BJ (cell line): ENCODE measurements at places on chromosomes 12 and 14.

DNA sequence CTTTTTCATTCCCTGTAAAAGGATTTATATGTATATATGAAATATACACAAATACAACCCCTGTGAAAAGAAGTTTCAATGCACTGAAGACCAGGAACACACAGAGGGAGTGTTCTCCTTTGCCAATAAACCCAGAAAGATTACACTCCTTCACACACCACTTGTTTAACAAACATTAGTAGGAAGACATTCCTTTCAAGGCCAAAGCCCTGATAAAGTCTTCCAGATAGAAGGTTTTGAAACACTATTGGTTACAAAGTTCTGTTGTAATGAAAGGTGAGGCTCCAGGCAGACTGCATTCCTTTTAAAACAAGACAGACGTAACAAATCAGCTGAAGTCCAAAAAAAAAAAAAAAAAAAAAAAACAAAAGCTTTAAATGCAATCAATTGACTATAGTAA lies 81.0 kb downstream of the PTPN21 start:
- no peak for DNase-seq

DNA sequence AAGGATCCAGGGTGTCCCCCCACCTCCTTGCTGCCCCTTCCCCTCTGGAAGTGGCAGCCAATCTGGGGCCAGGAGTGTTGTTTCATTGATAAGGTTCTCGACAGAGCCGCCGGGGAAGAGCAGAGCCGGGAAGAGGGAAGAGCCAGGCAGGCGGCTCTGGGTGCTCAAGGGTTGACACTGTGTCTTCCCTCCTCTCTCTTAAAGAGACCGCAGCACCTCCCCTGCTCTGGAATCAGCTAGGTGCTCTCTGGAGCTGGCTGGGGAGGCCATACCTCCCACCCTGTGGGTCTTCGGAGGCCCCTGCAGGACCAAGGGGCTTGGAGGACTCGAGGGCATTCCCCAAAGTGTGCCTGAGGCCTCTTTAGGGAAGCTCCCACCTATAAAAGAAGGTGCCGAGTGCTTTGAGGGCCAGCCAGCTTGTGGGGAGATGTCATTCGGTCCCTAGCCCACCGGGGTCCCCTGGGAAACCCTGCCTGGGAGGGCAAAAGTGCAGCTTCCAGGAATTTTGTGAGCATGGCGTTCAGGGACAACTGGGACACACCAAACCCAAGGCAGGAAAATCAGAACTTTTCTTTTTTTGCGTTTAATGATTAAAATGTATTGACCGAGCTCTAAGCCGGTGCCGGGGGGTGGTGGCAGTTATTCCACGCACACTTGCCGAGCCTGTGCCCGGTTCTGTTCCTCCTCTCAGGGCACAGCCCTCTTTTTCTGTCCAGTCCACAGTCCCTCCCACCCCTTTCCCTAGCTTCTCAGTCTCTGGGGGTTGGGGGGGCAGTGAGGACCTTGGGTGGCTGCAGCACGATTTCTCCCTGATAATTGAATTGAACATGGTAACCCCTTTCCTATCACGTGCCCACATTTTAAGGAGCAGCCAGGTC lies 3.0 kb downstream of the SETD1B start:
- no peak for DNase-seq

- DNase-seq, result no peak
Measured at GRCh38 chr12:93825501-93825888, 148.3 kb downstream of the CRADD start.

DNA sequence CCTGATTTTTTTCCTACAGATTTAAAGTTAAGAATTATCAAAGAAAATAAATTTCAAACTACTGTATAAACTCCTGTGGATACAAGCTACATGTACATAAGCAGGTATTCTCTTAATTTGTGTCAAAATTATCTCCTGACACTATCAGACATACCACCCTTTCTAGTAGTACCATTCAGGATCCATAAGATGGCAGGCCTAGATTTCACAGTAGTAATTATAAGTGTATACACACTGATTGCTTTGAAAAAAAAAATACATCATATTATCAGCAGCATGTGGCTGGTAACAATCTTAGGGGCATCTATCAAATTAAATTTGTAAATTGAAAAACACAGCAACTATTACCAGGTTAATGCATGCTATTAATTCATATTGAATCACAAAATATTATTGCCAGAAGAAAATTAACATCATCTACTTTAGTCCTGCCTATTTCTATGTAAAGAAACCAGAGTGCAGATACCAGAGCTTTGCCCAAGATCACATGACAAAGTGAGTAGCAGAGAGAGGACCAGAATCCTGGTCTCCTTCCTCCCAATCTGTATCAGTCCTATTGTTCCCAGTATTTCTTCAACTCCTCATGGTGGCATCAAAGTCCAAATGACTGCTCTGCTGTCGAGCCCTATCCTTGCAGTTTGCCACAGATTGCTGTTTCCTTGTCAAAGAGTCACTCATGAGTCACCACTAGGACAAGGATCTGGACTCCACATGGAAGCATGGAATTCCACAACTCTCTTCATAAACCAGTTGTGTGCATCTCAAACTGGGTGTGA lies 27.7 kb upstream of the CALM1 start:
- DNase-seq, result no peak

DNA sequence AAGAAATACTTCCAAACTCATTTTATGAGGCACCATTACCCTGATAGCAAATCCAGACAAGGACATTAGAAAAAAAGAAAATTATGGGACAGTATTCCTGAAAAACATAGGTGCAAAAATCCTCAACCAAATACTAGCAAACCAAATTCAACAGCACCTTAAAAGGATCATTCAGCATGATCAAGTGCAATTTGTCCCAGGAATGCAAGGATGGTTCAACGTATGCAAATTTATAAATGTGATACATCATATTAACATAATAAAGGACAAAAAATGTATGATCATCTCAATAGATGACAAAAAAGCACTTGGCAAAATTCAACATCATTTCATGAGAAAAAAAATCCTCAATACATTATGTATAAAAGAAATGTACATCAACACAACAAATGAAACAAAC lies 162.9 kb downstream of the DUSP6 start:
- no peak for DNase-seq

DNA sequence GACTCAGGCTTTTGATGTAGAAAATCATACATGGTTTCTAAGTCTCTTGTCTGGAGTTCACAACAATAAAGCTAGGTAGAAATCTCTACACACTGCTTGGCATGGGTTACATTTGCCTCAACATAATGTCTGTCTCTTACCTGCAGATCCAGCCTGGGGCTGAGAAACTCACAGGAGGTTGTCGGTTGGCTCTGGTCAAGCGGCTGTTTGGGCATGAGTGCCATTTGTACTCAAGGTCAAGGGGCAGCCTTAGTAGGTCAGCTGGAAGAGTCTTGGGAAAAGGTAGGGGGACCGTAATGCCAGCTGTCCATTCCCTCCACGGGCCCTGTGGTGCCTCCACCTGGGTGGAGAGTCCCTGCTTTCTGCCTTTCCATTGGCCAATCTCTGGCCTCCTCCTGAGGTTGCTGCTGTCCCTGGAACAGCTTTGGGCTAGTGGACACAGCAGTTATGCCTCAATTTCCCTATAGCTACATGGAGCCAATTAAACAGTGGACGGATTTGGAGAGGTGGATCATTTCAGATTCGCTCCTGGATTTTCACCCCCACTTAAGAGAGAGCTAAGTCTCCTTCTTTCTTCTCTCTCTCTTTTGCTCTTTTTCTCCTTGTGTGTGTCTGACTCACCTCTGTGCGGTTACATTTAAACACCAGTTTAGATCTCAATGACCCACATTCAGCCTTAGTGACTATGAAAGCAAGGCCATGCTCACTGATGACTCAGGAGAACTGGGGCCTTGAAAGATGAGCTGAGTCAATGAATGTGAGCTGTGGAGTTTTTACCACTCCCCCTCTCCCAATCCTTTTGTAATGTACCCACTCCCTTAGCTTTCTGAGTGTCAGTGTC lies 132.8 kb upstream of the HIF1A start:
- DNase-seq, result peak; percentile 99

GRCh38 chr12:29957835-29958234 lies 174.1 kb upstream of the TMTC1 start:
- no peak for DNase-seq

DNA sequence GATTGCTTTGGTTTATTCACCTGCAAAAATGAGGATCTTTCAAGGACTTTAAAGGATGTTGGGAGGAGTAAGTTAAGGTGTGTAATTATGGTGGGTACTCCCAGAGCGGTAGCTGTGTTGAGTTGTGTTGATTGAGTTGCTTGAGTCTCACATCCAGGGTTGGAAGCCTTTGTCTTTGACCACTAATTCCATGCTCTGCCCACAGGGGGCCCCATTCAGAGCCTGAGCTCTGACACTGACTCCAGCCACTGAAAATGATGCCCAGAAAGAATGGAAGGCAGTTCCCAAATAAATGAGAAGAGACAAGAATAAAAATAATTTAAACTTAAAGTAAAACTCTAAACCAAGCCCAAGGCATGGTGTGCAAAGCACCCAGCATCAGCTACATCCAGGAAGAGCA lies 237.4 kb upstream of the PWP1 start:
- no peak for DNase-seq

DNA sequence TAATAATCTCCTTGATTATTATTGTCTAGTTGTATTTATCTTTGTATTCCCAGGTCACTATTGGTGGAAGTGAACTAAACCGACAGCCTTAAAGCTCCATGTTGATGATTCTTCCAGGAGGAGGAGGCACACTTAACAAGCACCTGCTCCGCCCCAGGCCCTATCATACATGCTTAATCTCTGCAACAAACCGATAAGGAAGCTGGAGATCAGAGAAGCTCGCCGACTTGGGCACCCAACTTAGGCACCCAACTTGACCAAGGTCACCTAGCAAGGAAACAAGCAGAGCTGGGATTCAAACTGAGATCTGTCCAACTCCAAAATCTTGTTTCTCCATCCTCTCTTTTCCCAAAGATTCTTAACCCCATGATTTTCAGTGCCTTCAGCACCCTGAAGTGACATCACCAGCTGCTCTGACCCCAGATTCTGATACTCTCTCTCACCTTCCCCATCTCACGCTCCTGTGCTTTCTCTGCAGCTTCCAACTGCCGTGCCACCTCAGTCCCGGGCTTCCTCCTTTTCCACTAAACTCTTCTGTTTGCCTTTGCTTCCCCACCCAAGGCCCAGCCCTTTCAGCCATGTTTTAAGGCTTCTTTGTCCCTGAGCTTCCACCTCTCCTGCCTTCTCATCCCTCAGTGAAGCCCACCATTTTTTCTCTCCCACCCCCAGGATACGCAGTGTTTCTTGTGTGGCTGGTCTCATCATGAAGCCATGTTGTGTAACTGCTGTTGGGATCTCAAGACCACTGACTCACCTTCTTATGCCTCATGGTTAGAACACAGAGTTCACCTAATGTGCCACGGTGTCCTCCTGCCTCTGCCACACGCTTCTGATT lies 6.6 kb upstream of the KRT18 start:
- DNase-seq, result no peak

GRCh38 chr12:24950231-24950834 lies 1.4 kb upstream of the BCAT1 start:
- DNase-seq, result no peak

GRCh38 chr12:67410246-67410645 lies 141.1 kb downstream of the CAND1 start:
- DNase-seq, result no peak

- no peak for DNase-seq
Measured at GRCh38 chr14:56494167-56494566, 85.4 kb upstream of the TMEM260 start.

GRCh38 chr12:44833561-44833960 lies 42.6 kb downstream of the NELL2 start:
- no peak for DNase-seq

DNA sequence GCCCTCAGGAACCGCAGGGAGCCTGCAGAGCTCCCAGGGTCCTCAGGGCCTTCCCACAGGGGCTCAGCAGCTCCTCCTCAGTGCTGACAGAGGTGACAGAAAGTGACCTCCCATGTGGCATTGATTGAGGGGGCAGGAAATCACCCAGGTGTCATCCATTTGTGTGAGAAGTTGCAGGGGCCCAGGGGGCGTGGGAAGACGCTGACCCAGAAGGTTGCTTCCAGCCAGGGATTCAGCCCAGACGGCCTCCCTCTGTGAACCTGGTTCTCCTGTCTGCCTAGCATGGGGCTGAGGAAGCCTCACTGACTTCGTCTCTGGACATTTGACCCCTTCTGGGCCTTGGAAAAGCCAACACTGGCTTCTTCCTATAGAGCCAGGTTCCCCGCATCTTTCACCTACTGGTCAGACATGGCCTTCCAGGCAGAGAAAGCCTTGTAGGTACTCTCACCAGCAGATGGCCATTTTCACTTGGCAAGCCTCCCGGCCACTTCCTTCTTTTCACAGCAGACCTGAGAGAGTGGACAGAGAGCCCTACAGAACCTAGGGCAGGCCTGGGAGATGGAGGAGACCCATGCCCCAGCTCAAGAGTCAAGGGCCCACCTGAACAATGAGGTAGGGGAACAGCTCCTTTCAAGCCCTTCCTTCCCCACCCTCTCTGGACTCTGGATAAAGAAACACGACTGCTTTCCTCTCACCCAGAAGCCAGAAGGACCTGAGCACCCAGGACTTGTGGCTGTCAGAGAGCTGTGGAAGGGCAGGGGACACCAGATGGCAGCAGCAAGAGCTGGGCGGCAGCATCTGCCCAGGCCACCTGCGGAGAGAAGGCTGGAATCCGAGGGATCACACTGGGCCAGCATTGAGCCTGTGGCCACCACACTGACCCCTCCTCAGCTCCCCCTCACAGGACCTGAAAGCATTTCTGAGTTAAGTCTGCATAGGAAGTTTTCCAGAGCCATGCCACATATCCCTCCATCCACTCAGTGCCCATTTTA lies 377.8 kb downstream of the DPF3 start:
- DNase-seq, result no peak

GRCh38 chr14:74601982-74602381 lies 10.1 kb downstream of the LTBP2 start:
- no peak for DNase-seq

DNA sequence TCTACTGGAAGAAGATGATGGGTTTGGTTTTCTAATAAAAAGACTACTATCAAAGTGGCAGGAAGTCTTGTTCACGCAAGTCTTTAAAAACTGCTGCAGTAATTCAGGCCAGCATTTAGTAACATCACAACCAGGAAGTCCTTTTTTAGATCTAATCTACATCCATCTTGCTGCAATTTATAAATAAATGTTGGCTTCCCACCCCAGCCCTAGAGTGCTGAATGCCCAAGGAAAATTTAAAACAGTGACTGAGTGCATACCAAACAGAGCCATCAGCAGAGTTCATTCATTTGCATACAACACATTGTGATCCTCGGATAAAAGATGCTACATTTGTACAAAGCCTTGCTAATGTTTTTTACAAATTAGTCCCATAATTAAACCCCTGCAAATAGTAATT lies 72.1 kb downstream of the PHLDA1 start:
- no peak for DNase-seq

- DNase-seq, result no peak
Measured at GRCh38 chr12:15741082-15741481, 48.1 kb downstream of the EPS8 start.

DNA sequence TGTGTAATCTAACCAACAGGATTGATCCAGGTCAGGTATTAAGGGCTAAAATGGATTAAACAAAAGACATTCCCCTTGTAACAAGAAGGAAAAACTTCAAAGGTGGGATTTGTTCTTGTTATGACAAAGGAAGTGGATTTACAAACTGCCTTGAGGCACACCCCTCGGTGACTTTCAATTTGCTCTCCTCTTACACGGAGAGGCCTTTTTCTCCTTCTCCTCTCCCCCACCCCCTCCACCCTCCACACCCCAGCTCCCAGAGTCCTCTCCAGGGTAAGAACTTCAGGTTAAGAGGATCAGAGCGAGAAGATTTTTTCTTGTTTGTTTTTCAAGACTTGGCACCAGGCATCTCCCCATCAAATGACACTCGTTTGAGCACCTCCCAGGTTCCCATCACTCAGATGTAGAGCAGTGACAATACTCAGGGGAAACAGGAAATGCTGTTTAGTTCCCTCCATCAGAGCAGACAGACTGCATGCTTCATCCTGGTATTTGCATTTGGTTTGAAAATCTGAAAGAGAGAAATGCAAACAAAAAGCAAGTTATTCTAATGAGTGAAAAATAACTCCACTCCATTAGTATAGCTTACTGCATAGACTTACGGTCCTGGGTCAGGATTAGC lies 77.6 kb upstream of the TMEM260 start:
- DNase-seq, result no peak
